Activated CD8-positive, alpha-beta memory T cell treated with anti-CD3 and anti-CD28 coated beads for 36 hours (primary cell): ENCODE measurements at places on chromosomes 16 and 17. TPM values are rescaled to one million over a fixed set of nuclear protein-coding genes. Genes with fewer than 3 reads are reported as not detected.

SYT17 gene
- not detected for total RNA-seq

FOXF1 gene
- not detected for total RNA-seq

BCO1 gene
- not detected for total RNA-seq

KRTAP4-1 gene
- not detected for total RNA-seq

TMEM238L gene
- total RNA-seq = not detected

CACNG3 gene
- not detected for total RNA-seq

KCNH6 gene
- not detected for total RNA-seq

PRCD gene
- 0.08 TPM for total RNA-seq
